ENCODE measurements at places on chromosomes 7 and 10. TPM values are rescaled to one million over a fixed set of nuclear protein-coding genes. Genes with fewer than 3 reads are reported as not detected.

DNA sequence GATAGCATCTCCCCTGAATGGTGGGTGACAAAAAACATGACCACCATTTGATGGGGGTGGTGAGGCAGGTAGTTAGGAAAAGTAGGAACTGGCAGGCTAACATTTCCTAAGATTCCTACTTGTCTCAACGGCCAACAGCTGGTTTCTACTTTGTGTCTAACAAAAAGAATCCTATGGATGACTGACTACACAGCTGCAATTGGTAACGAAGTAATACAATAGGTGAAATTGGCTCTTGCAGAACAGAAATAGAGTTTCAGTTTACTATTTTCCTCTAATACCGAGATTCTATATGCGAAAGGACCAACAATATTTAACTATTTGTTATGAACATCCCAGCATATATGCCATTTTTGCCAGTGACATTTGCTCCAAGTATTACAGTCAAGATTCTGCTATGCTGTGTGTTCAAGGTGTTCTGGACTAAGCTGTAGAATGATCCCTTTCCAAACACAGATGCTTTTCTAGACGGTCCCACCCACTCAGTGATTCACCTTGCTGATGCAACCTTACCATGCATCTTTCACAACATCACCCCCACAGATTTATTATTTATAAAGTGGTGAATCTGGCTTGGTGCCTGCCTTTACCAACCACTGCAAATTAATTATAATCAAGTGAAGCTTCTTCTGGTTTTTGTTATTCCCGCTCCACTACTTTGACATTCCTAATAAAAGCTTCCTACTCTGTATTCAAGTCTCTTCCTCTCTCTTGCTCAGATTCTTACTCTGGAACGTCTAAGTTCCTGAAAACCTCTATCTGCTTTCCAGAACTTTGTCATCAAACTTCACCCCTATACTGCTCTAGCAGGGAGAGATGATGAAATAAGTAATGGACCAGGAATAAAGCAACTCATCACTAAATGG is 16.8 kb downstream of the BBIP1 start:
- peaks cover 26% of the 10 kb centered on the region for H3K4me1 ChIP-seq
- peaks cover 69% of the 10 kb centered on the region for H3K36me3 ChIP-seq
- H3K27ac ChIP-seq: peak overlapping the region; percentile 69
- DNase-seq: no peak

Gene ODAD2
- not detected for total RNA-seq

- no peaks in the 10 kb centered on the region for H3K27me3 ChIP-seq
- peaks cover 15% of the 10 kb centered on the region for H3K4me1 ChIP-seq
- H3K27ac ChIP-seq: no peak overlapping the region
- DNase-seq: no peak
These were observed 240.3 kb downstream of the RNLS start for GRCh38 chr10:88342733-88343310.

- peaks cover 36% of the 10 kb centered on the region for H3K36me3 ChIP-seq
- no peak for DNase-seq
- no peaks in the 10 kb centered on the region for H3K27me3 ChIP-seq
- no peak overlapping the region for H3K4me3 ChIP-seq
- H3K27ac ChIP-seq: no peak overlapping the region
- peaks cover 3% of the 10 kb centered on the region for H3K4me1 ChIP-seq
These were observed 172.3 kb downstream of the IMMP2L start for GRCh38 chr7:111390000-111390399.
